Diencephalon (tissue), 1 donor: ENCODE measurements at places on chromosomes 7 and 10. TPM values are rescaled to one million over a fixed set of nuclear protein-coding genes. Genes with fewer than 3 reads are reported as not detected.

Gene ANKRD30A
- total RNA-seq, result not detected

Gene HOXA13
- total RNA-seq, result not detected

Gene HTRA1
- 64.1 TPM for total RNA-seq

Gene NAT16
- 2.1 TPM for total RNA-seq

Gene SLC26A5
- total RNA-seq, result 0.46 TPM

Gene NOD1
- total RNA-seq, result 2.5 TPM

Gene SFR1
- 8.3 TPM for total RNA-seq

Gene EFCAB10
- total RNA-seq, result 11.8 TPM

Gene UTF1
- not detected for total RNA-seq

Gene AKR1C8
- not detected for total RNA-seq

Gene SUV39H2
- 27.9 TPM for total RNA-seq

Gene NUTM2E
- 0.46 TPM for total RNA-seq

Gene COL13A1
- total RNA-seq, result 1.8 TPM

Gene AMPH
- total RNA-seq, result 61.6 TPM

Gene OR2A12
- total RNA-seq, result not detected

Gene MSS51
- total RNA-seq, result 3.5 TPM

Gene MYH16
- not detected for total RNA-seq

Gene DMBT1
- under 0.01 TPM for total RNA-seq

Gene PDE1C
- 19.6 TPM for total RNA-seq

Gene AKR1C3
- total RNA-seq, result 1.8 TPM

Gene ACSL5
- 2.3 TPM for total RNA-seq

Gene NUTM2B
- total RNA-seq, result 0.46 TPM

Gene NPSR1
- 1.8 TPM for total RNA-seq

Gene PRRT4
- 7.2 TPM for total RNA-seq

Gene ZYX
- 13.1 TPM for total RNA-seq

Gene AZGP1
- total RNA-seq, result not detected

Gene CDC14C
- not detected for total RNA-seq

Gene OPALIN
- total RNA-seq, result not detected

Gene AMZ1
- total RNA-seq, result 4.4 TPM

Gene IGFBP3
- 7.2 TPM for total RNA-seq
